HFF-Myc (cell line): ENCODE measurements at places on chromosomes 16 and 17.
A peak's percentile ranks its signal among the peaks of the same experiment; 100 is the strongest.

DNA sequence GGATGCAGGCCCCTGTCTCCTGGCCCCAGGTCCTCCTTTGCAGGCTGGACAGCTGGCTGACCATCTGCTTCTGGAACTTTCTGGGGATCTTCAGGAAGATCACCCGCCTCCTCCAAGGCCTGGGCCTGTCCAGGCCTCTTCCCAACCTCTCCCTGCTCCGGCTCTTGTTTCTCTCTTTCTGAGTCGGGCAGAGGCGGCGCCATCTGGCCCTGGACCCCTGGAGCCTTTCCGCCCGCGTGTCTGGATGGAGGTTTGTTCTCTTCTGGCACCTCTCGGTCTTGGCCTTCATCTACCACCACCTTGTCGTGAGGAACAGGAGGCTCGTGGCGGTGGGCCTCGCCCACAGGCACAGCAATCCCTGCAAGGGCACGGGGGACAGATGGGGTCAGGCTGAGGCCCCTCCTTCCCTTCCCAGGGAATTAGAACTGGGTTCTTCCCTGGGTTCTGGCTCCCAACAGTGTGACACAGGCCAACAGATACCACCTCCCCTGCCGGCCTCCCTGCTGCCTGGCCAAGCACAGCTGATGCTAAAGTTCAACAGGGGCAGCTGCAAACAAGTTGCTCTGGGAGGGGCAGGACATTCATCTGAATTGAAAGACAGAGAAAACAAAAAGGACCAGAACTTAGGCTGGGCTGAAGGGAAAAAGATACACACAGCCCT, 13.3 kb downstream of the NDUFAF8 start:
- no peak for DNase-seq

DNA sequence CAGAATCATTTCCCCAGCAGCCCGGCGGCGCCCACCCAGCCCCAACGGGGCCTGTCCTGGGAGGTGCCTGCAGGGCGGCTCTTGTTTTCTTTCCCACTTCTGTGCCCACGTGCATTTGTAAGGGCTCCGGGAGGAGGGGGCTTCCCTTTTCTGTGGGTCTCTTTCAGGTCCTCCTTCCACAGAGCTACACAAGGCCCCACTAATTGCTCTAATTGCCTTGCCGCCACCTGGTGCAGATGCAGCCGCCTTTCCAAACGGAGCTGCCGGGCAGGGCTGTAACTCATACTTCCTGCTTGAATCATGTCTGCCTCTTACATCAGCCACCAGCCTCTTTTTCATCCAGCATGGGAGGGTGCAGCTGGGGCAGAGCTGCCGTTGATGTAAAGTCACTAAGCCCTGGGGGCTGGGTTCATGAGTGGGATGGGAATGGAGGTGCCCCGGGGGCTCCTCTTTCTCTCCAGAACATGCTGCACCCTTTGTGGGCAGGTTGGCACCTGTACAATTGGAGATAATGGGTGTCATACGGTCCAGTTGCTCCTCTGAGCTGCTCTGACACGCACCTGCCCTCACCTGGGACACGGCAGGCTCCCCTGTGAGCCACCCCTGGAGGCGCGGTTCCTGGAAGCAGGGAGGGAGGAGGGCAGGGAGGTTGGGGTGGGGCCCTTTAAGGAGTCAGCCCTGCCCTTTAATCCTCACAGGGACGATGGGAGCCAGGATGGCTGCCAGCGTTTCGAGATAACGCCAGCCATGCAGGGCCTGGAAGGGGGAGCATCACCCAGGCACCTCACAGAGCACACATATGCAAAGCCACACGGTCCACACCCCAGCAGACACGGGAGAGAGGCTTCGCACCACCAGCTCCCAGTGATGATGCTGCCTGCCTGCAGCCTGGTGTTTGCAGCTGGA, 41.1 kb upstream of the KLHDC4 start:
- peak; percentile 22 for DNase-seq

DNA sequence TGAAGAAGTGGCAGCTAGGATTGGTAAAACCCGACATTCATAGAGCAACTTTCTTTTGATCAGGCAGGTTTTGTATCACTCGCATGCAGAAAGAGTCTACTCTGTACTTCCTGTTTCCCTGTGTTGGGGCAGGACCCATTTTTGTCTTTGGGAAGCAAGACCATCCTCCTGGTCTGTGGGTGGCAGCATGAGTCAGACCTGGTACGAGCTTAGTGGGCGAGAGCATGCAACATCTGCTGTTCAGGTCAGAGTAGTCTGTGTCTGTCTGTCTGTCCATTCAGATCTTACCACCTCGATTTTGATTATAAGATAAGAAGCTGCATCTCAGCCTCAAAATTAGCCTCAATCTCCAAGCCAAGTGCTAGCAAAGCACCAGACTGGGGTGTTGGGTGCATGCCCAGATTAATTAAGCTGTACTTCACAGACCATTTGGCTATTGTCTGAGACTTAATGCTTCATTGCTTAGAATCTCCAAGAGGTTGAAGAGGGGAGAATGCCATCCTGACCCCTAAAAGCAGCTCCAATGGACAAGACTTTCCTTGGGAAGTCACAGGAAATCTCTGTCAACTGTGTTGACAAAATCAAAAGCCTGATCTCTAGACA, 110.9 kb downstream of the XYLT1 start:
- no peak for DNase-seq

DNA sequence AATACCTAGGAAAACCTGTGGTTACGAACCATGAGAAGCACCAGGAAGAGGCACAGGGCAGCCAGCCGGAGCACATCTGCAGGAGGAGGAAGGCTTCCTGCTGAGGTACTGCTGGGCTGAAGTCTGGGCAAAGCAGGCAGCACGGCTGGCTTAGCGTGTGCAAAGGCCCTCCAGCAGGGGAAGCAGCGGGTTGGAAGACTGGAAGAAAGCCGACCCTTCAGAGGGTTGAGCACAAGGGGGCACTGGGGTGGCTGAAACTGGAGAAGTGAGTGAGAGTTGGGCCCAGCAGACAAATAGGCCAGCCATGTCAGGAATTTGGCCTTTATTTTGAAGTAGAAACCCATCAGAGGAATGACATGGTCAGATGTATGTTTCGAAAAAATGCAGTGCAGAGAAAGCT, 12.1 kb upstream of the HSD3B7 start:
- DNase-seq, result no peak

DNA sequence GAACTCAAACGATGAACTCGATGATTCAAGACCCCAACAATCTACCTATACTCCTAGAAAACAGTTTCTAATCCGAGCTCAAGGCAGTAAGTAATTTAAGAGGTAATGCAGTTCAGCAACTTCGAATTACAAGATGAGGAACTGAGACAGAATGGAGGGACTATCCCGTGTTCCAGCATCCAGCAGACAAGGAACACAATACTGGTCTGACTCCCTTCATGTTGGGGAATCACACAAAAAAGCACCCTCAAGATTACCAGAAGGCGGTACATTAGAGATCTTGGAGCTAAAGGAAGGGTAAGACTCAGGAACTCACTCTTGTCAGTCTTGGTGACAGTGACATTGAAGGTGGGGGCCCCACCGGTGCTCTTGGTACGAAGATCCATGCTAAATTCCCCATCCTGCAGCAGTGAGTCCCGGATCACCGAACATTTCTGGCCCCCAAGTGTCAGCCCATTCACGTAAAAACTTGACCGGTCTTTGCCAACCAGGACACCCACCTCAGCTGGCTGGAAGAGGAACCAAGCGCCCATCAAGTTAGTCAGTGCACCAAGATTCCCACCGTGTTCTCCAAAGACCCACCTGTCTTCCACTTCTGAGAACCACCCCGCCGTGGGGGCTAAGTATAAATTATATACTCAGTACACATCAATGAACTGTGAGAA, 1.9 kb downstream of the PFN1 start:
- no peak for DNase-seq

GRCh38 chr16:90033387-90033786, 14.1 kb upstream of the DBNDD1 start:
- no peak for DNase-seq

GRCh38 chr16:31080756-31081419, 6.7 kb downstream of the ZNF646 start:
- DNase-seq, result no peak

DNA sequence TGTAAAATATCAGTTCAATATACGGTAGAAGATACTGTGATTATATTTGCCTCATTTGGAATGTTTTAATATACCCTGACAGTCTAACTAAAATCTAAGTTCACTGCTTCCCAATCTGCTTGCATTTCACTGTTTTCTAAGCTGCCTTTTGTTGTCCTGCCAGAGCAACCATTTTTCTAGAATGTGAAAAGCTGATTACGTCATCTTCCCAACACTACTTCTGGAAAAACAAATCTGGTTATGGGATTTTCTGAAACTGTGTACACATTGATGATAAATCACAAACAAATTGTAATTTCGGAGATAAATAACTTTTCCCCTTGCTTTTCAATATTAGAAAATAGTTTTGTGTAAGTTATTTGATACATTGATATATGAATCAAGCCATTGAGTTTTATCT, 1529.0 kb downstream of the CDH11 start:
- DNase-seq, result no peak

- DNase-seq, result no peak
These were observed 9.3 kb downstream of the PGAP3 start for GRCh38 chr17:39678340-39679116.

GRCh38 chr17:9324864-9325263, 250.8 kb downstream of the STX8 start:
- DNase-seq, result no peak
